ENCODE measurements at places on chromosomes 7 and 10.

DNA sequence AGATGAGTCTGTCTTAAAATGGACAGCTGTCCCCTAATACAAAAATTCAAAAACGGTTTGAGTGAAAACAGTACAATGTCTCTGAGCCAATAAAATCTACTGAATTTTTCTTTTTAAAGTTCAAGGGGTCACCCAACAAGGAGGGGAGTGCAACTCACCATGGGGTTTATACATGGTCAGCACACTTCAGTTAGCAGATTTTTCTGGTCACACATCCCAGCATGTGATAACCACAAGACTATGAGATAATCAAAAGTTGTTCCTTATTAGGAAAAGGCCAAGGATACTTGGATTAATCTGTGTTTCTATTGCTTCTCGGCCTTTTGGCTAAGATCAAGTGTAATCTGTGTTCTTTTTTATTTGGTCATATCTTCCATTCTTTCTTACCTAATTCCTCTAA lies 31.6 kb downstream of the ABCB5 start:
- DNase-seq = no peak

DNA sequence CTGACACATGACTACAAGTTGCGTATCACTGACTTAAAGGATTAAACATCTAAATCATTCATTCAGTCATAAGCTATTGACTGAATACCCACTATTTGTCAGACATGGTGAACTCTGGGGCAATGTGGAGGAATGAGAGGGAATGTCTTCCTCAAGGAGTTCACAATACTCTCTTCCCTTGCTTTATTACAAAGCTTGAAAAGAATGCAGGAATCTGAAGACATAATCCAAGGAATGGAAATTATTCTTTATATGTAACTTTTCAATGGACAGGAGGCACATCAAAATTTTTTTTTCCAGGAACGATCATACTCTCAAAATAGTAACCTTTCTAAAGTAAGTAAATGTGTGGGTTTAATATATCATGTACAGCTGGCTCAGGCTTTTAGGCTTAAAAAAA lies 111.9 kb downstream of the ATXN7L1 start:
- DNase-seq = no peak

GRCh38 chr10:117445992-117446391 lies 70.8 kb upstream of the PDZD8 start:
- no peak for DNase-seq

DNA sequence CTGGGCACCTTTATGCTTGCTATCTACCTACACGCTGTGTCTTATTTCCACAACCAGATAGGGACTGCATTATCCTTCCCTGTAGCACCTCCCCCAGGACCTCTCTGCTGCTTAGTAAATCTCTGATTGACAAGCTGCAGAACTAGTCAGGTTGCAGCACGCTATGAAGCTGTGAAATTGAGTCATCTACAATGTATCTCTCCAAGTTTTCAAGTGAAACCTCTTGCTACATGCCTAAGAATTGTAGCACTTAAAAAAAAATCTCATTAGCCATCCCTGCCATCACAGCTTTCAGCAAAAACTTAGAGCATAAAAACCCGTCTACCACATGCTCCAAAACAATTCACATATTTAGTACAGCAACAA lies 69.7 kb upstream of the FGFR2 start:
- DNase-seq = no peak

- DNase-seq = peak; percentile 37
Measured at GRCh38 chr7:85023066-85023712, 163.7 kb downstream of the SEMA3D start.

- DNase-seq = no peak
Measured at GRCh38 chr10:3761904-3762303, 23.1 kb downstream of the KLF6 start.

DNA sequence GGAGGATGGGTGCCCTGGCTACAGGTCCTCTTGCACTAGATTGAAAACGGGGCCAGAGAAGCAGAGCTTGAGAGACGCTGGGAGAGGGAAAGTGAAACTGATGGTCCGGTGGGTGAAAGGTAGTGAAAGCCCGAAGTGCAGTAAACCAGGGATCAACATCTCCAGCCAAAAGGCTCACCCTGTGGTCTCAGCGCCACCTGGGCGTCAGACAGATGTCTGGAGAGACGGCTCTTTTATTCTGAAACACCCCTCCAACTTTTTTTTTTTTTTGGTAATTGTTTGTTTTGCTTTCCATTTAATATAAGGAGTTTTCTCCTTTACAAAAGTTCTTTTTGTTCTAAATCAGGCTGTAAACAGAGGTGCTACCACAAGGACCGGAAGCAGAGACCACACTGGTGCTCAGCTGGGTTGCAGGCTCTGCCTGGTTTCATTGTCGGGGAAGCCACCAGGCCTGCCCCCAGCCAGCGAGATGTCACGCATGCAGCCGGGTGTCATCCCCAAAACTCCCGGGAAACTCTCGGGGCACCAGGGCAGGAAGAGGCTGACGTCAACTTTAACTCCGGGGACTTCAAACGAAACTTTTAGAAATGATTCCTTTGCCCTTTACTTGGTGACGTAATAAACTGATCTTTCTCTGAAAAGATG lies 11.2 kb downstream of the IL2RA start:
- peak; percentile 94 for DNase-seq

DNA sequence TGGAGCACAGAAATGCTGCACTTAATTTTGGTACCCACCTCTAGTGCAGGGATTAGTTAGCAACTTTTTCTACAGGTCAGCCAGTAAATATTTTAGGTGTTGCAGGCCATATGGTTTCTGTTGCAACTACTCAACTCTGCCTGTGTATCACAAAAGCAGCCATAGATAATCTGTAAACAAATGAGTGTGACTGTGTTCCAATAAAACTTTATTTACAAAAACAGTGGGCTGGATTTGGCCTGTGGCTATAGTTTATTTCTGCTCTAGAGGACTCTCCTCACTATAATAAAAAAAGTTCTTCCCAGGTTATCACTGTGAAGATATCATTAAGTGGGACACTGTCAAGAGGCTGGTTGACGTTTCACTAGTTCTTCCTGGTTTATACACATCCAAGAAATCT lies 65.8 kb downstream of the DNAJC12 start:
- no peak for DNase-seq

DNA sequence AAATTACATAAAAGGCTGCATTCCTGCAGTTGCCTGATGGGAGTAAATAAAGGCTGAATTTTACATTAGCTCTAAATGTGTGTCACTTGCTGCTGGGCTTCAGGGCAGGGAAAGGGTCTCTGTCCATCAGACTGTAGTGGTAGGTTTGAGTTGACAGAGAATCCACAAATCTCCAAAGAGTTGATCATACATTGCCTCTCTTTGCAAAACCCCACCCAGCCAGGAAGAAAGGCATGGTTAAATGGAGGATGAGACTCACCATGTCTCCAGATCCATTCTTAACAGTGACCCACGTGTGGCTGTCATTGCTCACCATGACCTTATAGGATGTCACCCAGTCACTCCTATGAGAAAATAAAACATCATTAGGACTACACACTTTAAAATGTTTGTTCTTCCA lies 92.8 kb downstream of the CPXM2 start:
- DNase-seq = no peak

DNA sequence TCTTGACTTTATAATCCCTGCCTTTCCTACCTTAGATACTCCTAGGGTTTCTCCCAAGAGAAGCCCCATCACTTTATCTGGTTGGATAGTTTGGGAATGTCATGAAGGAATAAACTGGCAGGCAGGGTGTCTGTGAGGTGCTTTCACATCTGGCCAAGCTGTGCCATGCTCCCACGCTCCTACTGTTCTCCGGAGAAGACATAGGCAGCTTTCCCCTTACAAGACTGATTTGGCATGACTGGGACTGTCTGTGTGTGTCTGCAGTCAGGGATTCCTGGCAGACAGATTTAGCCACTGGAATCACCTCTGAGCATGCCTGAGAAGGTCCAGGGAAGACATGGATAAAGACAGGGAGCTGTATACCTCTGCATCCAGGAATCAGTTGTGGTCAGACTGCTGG lies 45.3 kb downstream of the HK1 start:
- DNase-seq = no peak

DNA sequence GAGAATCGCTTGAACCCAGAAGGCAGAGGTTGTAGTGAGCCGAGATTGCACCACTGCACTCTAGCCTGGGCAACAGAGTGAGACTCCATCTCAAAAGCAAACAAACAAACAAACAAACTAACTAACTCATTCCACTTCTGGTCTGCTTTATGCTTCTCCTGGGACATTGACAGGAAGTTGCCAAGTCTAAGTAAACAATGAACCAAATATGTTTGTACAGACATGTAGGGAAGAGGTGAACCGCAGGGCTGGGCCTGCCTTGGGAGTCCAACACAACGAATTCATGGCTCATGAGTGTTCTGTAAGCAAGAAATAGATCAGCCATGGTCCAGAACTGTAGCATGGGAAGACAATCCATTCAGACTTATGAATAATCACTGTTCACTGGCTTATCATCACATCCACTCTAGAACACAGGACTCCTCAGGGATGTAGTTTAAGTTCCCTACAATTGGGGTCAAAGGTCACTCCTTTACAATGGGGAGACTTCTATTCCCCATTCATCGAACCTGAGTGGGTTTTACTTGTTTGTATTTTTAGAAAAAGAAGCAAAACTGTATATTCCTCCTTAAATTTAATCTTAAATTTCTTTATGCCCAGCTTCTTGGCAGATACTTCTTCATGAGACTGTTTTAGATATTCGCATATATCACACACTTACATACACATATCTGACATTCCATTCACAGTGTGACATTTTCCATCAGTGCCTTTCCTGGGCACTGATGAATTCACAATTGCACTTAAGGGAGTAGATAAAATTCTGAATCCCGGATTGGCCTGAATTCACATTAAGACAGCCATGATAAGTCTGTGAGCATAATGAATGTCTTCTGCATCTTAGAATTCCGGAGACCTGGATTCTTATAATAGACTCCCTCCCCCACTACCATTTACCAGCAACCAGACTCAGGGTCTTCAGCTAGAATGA lies 159.1 kb upstream of the EEPD1 start:
- DNase-seq = no peak

- DNase-seq = no peak
Measured at GRCh38 chr7:110375068-110375467, 715.9 kb upstream of the LRRN3 start.

DNA sequence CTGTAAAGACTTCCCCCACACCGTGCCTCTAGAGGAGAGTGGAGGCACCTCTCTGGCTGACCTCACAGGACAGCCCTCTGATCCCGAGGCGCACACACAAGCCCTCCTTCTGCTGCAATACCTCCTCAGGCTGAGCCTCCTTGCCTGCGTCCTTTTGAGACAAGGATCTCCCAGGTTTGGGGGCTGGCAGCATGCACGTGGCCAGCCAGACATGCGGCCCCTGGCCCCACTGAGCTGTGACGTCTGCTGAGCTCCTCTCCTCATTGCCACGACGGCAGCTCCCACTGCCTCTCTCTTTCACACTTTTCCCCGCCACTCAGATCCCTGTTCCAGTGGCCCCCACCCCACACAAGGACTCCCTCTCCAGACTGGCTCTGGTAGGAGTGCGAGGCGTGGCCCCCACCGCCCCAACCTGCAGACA lies 12.2 kb upstream of the DNAAF5 start:
- DNase-seq = no peak

GRCh38 chr7:36614959-36615358 lies 109.3 kb downstream of the AOAH start:
- no peak for DNase-seq

GRCh38 chr7:19816128-19816527 lies 42.7 kb upstream of the TMEM196 start:
- DNase-seq = no peak

GRCh38 chr10:126417220-126417825 lies 29.0 kb upstream of the ADAM12 start:
- no peak for DNase-seq

DNA sequence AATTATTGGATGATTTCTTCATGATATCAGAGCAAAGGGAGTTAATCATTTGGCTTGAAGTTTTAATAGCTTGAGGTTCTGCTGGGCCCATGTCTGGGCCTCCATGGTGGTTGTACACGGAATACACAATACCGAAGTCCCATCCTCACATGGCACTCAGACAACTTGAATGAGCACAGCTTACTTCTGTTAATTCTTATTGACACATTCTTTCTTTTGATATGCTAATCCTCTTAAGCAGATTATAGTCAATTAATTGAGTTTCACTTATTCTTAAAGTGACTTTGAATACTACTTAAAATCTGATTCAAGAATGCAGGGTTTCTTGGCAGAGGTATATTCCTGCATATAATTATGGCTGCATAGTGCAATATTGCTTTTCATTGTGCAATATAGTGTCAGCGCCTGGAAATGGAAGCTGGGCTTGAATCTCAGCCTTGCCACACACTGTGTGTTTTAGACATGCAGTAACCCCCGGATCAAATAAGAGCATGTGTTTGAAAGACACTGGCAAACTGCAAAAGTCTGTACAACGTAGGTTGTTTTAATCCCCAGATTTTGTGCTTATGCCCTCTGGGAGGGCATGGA lies 543.5 kb upstream of the ADARB2 start:
- DNase-seq = no peak

DNA sequence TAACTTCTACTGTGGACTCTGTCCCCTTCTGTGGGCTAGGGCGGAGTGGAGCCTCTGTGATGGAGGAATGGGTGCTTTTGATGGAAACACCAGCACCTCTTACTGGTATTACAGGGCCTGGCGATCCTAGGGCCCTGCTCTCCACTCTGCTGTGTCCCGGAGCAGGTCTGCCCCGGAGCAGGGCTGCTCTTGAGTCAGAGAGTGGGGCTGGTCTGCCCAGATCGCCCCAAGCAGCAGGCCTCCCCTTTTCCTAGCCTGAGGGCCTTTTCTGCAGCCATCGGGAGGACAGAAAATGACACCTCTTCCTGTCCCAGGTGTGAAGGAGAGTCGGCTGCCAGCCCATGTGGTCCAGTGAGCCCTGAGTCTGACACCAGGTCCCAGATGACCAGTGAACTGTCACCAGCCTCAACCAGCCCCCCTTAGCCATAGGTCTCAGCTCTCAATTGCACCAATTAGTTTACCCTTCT lies 1.4 kb downstream of the ZNF282 start:
- peak; percentile 6 for DNase-seq

DNA sequence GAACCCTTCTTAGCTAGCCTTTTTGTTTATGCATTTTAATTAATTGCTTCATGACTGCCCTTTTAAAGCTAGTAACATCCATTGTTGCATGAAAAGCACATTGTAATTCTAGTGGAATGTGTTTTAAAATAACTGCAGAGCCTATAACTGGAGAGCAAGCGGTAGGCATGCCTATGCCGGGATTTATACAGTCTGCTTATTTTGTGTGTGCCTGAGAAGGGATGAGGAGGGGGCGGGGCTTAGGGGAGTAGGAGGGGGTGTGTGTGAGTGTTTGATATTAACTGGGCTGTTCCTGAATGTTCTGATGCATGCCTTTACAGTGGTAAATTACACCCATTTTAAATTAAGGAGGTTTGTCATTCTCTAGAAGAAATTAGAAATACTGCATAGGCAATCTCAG lies 208.1 kb downstream of the TCF7L2 start:
- no peak for DNase-seq

- DNase-seq = no peak
Measured at GRCh38 chr10:124949543-124949942, 7.6 kb downstream of the ZRANB1 start.
